CD4-positive, alpha-beta T cell treated with Interleukin-10 for 1 hour (primary cell): ENCODE measurements at places on chromosomes 2 and 18.

GRCh38 chr2:40219141-40219540 is 232.7 kb downstream of the SLC8A1 start:
- DNase-seq, result no peak

DNA sequence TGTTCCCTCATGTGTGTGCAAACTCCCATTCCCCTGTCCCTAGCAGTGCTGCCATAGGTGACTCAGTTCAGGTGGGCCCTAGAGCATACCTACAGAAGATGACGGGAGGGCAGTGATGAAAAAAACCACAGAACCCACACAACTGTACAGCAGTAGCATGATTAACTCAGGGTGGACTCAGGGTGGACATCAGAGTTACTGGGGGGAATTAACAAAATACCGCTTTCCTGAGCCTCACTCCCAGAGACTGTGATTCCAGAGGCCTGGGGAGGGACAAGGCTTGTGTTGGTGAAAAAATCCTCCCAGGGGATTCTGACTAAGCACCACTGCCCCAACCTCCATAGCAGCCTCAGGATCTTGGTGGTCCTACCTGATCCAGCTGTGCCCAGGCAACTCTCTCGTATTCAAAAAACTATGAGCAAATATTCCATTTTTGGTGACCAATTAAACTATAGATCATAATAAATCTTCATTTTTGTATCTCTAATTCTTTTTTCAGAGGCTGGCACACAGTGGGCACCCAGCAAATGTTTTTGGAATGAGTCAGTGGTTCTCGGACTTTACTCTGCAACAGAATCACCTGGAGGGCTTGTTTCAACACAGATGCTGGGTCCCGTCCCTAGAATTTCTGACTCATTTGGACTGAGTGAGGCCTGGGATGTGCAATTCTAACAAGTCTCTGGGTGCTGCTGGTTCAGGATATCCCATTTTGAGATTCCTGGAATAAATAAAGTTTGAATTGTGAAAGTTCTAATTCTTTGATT is 84.1 kb upstream of the NABP1 start:
- DNase-seq, result no peak

GRCh38 chr2:67338601-67339233 is 58.4 kb upstream of the ETAA1 start:
- DNase-seq, result no peak

DNA sequence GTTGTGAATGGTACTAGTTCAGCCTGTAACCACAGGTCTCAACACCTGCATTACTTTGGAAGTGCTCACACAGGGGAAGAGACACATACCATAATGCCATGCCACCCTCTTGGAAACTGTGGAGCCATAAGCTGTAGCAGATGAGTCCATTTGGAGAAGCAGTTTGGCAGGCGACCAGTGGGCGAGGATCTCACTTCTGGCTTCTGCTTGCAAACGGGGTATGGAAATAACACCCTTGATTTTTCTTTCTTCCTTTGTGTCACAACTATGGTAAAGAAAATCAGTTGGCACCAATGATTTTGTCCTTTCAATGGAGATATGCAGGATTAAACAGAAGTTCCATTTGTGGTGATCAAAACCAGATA is 28.6 kb downstream of the APOB start:
- DNase-seq, result no peak

DNA sequence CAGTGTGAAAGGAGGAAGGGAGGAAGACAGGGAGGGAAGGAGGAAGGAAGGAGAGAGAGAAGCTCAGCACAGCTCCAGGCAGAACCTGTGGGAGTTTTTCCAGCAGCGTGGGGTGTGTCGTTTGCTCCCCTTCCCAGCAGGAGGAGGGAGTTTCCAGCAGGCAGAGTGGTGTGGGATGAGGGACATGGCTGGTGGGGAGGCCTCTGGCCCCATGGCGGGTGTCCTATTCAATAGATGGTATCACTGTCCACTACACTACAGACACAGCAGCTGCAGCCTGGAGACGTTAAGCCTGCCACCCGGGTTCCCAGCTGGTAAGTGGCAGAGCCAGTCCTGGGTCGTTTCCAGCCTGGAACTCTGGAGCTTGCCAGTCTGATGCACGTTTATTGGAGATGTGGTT is 44.7 kb downstream of the GLI2 start:
- no peak for DNase-seq

GRCh38 chr2:140698636-140699035 is 1432.2 kb downstream of the LRP1B start:
- DNase-seq, result no peak

- DNase-seq, result no peak
Measured at GRCh38 chr2:85909005-85909404, 20.2 kb upstream of the ST3GAL5 start.

DNA sequence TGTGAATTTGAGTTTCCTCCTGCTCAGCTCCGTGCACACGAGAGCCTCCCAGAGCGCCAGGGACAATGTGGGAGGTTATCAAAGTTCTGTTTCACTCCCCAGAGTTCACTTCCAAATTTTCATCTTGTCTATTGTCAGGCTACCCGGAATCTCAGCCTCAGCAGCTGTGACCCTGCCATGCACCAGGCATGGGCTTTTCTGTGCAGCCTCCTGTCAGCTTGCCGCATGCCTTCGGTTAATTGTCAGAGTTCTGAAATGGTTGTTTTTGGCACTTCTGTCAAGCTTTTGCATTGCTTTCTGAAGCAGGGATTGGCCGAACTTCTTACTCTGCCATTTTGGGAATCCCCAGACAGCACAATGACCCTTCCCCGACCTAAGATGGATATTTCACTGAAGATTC is 60.4 kb downstream of the SH3YL1 start:
- no peak for DNase-seq

- no peak for DNase-seq
Measured at GRCh38 chr2:48734576-48735303, 20.8 kb downstream of the LHCGR start.

- no peak for DNase-seq
Measured at GRCh38 chr2:173652311-173652710, 297.6 kb downstream of the CDCA7 start.

DNA sequence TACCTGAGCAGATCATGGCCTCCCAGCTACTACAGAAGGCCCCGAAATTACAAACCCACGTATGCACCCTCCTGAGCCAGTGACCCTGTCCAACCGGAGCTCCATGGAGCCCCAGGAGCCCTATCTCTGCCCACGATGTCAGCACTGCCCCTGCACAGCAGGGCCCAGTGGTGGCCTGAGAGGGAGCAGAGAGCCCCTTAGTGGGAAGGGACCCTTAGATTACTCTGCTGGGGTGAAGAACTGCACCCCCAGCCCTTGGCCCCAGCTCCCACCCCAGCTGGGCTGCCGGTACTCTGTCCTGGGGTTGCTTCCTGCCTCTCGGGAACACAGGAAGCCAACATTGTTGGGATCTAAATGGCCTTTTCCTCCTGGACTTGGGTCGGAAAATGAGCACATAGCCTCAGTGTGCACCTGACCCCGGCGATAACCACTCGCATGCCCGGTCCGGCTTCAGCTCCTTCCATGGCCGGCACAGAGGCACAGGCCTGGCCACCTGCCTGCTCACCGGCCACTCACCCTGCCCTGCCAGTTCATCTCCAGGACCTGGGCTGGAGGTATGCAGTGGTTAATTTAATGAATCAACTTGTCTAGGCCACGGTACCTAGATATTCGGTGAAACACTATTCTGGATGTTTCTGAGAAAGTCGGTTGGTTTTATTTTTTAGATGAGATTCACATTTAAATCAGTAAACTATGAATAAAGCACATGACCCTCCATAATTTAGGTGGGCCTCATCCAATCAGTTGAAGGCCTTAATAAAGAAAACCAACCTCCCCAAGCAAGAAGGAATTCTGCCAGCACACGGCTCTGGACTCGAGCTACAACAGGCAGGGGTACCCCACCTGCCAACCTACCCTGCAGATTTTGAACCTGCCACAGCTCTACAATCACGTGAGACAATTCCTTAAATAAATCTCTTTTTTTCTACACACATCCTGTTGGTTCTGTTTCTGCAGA is 19.2 kb downstream of the TNS1 start:
- no peak for DNase-seq

- no peak for DNase-seq
Measured at GRCh38 chr2:231294571-231295362, 96.3 kb downstream of the ARMC9 start.

GRCh38 chr18:57437766-57438671 is 2.8 kb downstream of the ONECUT2 start:
- DNase-seq, result peak; percentile 12

DNA sequence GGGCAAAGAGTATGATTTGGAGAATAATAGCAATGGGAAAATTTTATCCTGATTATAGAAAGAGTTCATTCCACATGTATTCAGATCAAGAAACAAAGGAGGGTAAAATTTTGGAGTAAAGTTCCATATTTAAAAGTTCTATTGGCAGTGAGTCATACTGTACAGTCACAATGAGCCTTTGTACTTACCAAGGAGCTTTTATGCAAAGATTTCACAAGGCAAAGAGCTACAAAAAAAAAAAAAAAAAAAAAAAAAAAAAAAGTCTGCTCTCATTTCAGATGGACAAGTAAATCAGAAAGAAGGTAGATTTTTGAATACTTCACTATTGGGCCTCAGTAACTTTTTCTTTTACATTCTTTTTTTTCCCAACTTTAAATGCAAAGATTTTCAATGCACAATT is 1802.2 kb upstream of the PIK3C3 start:
- DNase-seq, result no peak

- no peak for DNase-seq
Measured at GRCh38 chr2:80292474-80292873, 12.1 kb downstream of the LRRTM1 start.

DNA sequence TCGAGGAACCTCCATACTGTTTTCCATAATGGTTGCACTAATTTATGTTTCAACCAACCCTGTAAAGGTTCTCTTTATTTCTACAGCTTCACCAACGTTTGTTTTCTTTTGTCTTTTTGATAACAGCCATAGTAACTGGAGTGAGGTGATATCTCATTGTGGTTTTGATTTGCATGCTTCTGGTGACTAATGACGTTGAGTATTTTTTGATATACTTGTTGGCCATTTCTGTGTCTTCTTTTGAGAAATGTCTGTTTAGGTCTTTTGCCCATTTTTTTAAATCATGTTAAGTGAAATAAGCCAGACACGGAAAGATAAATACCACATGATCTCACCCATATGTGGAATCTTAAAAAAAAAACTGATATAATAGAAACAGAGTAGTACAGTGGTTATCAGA is 74.8 kb upstream of the SMIM21 start:
- no peak for DNase-seq

DNA sequence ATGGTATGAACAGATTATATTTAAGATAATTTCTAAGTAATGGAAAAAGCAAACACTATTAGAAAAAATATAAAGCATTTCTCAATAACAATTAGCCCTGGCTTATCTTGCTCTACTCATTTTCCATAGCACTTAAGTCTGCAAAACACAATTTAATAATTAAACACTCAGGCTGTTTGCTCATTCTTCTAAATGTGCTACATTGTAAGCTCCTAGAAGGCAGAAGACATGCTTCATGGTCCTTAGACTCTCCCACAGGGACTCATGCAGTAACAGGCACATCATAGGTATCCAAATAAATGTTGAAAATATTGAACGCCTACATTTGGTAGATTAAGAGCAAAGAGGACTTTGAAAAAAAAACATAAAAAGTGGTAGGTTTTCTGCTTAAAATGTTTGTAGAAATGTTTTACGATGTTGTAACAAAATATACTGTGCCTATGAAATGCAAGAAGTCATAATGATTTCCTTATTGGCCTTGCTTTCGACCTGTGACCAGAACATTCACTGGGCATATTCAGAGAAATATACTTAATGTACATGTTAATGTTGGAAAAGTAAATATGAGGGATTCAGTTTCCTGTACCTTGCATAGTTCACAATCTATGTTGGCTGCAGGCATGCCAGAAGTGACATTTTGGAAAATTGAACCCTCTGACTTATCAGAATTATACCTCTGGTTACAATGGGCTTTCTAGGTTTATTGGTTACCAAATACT is 27.2 kb downstream of the G6PC2 start:
- DNase-seq, result no peak

DNA sequence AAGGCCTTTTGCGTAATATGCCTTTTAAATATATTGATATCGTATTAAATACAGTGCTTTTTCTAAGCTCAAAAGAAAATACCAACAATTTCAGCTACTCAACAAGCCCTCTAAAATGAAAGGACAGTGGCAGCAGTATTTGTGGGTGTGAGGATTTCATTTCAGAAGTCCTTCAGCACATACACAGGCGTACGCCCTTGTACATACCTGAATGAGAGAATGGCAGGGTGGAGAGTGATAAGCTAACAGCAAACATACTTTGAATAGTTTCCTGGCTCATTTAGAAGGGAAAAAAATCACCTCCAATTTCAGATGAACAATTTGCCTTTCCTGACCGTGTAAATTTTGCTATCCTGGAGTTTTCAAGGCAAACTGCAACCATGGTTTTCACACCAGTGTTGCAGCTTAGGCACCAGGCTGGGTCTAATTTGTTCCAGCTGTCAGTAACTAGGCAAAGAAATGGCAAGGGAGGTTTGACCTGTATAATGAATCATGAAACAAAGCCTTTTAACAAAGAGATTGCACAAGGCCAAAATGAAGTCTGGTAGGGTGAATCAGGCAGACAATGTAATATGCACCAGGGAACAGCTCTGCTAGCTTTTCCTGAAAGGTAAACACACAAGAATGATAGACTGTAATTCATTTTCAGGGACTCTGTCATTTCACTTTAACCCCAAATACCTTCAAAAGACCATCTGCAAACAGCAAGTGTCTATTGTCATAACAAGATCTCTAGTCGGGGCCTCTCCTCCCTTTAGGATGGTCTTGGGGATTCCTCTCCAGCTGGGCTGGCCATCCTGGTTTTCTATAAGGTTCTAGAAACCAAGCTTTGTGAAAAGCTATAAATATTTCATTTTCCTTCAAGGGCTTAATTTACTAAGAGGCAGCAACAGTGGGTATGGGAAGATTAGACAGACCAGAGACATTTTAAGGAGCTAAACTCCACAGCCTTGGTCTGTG is 11.5 kb downstream of the ANKRD29 start:
- DNase-seq, result no peak

DNA sequence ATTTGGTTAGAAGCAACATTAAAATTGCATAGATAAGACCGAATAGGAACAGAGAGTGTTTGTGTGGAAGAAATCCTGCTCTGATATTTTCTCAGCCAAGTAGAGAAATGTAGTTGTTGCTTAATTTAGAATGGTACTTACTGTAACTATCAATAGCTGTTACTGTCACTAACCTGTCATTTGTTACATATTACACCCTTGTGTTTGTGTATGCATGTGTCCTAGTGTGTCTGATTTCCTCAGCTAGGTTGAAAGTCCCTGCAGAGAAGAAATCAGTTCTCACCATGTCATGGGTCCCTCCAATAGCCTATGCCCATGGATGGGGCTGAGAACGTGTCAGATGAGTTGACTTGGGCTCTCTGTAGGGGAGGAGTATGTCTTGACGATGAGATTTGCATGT is 94.4 kb downstream of the SPTBN1 start:
- no peak for DNase-seq

- DNase-seq, result no peak
Measured at GRCh38 chr2:84686783-84687476, 170.6 kb downstream of the DNAH6 start.
